Activated CD8-positive, alpha-beta memory T cell treated with anti-CD3 and anti-CD28 coated beads for 48 hours (primary cell): ENCODE measurements at places on chromosomes 5 and 9.

- no peak for DNase-seq
Measured at GRCh38 chr5:50463726-50464125, 22.6 kb upstream of the EMB start.

DNA sequence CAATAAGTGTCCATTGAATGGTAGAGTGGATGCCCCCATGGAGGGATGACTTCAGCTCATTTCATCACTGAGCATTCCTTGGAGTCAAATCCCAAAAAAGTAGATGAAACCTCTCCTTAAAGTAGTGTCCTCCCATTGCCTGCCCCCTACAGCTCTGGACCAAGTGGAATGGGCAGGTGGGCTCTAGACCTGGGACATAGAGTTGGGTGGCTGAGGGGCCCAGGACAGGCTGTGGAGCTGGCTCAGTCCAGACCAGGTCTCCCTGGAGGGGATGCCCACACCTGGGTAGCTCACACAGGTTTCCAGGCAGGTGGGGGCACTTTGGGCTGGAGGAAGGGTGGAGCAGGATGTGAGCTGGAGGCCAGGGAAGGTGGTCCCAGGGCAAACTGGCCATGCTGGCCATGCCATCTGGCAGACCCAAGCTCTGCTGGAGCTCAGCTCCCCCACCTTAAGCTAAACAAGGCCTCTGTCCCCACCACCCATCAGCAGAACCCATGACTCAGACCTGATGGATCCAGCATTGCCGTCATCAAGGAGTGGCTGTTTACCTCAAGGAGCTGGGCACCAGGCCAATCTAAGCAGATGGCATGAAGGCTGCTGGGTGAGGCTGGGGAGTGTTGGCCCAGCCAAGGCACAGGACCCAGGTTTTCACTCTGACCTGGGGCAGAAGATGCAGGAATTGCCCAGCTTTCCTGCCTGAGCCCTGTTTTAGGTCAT is 6.2 kb upstream of the SPINK4 start:
- DNase-seq, result no peak

DNA sequence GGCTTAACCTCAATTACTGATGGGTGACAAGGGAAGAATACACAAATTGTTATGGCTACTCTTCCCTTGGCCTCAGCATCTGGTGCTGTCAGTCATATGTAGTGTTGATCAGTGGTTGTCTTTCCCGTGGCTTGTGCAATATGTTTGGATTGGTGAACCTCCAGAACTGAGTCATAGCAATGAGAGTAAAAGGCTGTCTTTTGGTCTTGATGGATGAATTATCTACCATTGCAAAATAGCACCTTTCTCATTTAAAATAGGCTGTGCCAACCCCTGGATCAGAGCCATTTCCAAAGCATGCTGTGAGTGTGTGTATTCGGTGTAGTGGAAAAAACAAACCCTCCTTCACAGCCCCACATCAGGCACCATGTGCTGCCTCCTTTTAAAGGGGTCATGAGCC is 14.6 kb upstream of the F2R start:
- no peak for DNase-seq

DNA sequence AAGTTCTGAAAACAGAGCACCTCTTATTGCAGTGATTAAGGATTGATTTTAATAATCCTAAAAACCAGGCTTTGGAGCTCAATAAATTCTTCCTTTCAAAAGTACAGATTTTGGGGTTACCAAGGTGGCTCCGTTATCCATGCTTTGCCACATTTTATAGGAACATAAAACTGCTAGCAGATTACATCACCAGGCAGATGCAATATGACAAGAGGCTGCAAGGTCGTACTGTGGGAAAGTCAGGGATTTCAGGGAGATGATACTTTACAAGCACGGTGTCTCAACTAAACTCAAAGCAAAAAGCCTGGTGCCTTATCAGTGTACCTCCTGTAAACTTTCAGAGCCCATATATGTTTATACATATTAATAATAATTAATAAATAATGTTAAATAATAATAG is 28.6 kb downstream of the ADAMTSL1 start:
- DNase-seq, result no peak

DNA sequence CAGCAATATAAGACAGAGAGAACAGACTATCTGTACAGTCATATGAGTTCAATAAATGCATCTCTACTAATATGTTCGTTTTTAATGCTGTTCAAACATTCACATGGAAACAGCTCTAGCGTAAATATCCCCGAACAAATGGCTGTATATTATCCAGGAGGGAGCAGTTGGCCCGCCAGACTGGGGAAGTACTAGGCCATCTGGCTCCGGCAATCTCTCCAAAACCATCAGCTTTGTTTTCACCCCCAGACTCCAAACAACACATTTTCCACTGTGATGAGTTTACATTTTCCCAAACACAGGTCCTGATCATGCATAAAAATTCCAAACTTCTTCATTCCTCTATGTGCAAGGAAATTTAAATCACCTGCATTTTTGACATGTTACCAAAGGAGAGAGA is 8.7 kb downstream of the EBF1 start:
- DNase-seq, result no peak

DNA sequence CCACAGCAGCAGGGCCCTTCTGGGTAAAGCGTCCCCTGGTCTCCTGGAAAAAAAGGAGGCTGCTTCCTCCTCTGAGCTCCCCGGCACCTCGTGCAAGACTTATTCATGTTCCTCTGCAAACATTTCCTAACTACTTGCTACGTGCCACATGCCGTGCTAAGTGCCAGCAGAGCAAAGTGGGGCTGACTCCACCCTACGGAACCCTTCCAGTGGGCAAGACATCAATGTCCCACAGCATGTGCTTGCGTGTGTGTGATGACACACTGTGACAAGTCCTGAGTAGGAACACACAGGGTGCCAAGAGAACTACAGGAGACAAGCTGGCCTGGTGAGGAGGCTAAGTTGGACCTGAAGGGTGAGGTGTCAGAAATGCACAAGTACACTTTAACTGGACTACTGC is 57.4 kb downstream of the SEMA4D start:
- DNase-seq, result no peak

DNA sequence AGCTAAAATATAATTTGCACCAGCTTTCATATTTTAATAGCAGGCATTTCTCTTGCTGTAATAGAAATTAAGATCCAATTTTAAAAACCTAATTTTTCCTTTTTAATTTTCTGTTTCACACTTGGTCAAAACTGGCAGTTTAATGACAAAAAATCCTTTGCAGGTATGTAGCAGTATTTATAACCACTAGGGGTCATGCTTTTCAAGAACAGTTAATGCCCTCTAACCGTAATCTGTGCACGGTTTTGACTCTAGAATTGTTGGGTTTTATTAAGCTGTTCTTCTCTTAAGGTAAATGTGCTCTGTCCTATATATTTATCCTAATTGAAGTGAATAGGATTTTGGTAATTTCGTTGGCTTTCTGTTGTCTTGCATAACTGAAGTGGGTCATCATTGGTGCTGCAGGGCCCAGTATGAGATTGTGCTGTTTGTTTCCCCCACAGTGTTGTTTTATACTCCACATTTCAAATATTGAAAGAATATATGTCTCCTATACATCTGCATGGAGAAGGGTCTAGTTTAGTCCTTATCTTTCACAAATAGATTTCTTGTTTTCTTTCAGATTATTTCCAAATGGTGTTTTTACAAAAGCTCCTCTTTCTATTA is 107.4 kb downstream of the SCAMP1 start:
- DNase-seq, result no peak

DNA sequence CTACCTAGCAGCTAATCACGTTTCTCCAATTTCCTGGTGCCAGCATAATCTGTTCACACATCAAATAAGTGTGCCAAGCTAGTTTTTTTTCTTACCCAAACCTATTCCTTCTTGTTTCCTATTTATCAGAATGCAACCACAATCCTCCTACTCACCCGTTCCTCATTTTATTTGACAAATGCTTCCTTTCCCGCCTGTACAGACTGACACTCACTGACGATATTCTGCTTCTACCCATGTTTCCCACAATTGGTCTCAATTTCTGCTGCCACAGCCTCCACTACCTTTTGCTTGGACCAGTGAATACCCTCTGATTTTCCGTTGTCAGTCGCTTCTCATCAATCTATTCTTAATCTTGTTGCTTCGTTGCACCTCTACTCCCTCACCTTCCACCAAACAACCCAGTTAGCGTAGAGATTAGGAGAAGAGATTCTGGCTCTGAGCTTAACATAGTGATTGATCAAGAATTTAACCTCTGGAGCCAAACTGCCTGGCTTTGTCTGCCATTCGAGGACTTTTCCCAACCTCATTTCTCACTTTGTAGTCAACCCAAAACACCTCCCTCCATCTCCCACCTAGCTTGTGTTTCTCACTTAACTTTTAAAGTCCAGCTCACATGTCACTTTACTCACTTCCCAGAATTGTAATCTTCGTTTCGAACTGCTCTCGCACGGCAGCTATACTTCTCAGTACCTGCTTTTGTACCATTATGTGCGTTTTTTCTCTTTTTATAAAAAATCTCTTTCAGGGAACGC is 729 bp upstream of the TMEM38B start:
- DNase-seq, result no peak

DNA sequence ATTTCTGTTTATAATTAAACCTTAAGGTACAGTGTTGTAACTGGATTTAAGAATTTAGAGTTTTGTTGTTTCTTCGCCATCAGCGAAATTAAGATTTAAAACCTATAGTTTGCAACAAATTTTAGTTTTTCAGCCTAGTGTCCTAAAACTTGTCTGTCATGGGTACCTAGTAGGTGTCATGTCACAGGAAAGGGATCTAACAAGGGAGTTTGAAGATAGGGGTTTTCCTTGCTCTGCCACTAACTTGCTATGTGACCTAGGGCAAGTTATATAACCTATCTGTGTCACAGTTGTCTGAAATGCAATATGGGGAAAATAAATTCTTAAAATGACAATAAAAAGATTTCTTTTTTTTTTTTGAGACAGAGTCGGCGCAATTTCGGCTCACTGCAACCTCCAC is 9.2 kb upstream of the ABL1 start:
- DNase-seq, result no peak

- DNase-seq, result no peak
Measured at GRCh38 chr5:88883059-88883835, at the start of gene MEF2C. TSS of gene MEF2C (minus strand) at chr5:88883184. CDS start at chr5:88823788, 59,396 bp downstream.

DNA sequence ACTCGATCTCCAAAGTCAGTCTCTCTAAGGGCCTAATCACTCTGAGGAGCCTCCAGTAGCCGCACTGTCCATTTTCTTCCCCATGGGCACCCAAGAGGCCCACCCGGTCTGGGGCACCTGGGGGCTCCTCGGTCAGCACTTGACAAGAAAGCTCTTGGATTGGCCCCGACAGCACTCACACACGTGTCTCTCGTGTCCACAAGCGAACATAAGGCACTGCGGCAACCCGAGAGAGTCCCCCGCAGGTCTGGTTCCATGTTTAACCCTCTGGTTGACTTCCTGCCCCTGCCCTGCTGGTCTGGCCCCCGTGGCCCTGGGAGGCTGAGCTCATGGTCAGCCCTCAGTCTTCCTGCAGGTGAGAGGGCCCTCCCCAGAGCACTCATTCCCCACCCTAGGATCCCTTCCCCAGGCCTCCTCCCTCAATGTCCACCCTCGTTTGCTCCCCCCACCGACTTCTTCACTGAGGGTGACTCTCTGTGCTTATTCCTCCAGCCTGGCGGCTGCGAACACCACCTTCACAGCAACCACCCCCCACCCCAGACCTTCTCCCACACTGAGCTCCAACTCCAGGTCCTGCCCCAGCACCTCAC is 16.3 kb upstream of the LRRC14B start:
- DNase-seq, result no peak
